ENCODE measurements at places on chromosomes 2 and 18.

DNA sequence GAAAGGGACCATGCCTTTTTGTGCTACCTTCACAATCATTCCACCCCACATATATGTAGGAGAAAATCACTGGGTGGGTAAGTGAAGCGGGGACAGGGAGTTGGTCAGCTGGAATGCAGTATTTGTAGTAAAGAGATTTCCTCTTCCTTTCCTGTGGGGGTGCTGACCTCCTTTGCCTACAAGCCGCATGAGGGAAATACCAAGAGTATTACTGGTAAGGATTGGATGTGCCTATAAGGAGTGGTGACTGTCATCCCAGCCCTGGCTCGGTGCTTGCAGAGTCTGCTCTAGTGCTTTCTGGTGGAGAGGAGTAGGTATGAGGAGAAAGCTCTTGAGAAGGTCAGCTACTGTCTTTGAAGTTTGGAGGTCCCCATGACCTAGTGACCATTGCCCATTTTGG lies 324.6 kb downstream of the HRH4 start:
- no peak for DNase-seq

DNA sequence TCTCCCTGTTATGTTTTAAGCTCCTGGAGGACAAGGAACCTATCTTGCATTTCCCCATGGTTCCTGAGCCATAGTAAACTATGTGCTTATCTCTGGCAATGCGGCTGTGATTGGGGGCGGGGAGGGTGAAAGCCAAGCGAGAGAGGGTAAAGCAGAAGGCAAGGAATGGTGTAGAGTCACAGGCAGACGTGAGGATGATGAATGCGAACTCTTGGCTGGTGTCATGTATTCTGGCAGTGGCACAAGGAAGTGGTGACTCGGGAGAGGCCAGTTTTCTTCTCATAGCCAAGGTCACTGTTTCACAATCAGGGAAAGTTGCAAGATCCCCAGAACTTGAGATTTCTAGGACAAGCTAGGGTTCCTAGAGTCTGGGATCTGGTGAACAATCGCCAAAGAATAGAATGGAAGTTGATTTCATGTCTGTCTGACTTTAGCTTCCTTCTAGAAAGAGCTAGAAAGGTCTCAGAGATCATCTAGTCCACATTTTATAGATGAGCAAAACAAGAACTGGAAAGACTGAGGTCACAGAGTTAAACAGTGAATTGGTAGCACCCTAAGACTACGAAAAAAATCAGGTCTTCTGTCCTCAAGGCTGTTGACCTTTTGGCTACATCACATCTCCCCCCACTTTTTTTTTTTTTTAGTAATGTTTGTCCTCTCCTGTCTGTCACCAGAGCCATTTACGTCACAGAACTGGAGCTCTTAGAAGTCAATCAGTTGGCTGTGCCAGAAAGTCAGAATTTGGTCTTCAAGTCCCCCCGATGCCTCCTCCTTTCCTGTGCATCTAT lies 137.0 kb downstream of the BCL11A start:
- DNase-seq: no peak

GRCh38 chr2:61135510-61135909 lies 26.5 kb upstream of the C2orf74 start:
- no peak for DNase-seq

DNA sequence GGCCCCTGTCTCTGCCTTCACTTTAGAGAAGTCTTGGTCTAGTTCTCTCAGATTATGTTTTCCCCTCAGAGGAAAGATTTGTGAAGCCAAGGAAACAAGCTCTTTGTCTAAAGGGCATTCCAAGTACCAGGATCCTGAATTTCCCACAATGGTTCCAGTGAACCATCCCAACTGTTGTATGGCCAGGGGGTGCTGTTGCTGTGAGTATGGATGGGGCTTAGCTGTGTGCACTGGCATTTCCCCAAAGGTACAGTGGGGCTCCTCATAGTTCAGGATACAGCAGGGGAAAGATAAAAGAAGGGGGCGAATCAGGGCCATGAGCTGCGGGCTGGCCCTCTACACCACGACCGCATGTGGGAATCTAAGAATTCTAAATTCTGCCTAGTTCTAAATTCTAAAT lies 1154.0 kb upstream of the FANCL start:
- no peak for DNase-seq

DNA sequence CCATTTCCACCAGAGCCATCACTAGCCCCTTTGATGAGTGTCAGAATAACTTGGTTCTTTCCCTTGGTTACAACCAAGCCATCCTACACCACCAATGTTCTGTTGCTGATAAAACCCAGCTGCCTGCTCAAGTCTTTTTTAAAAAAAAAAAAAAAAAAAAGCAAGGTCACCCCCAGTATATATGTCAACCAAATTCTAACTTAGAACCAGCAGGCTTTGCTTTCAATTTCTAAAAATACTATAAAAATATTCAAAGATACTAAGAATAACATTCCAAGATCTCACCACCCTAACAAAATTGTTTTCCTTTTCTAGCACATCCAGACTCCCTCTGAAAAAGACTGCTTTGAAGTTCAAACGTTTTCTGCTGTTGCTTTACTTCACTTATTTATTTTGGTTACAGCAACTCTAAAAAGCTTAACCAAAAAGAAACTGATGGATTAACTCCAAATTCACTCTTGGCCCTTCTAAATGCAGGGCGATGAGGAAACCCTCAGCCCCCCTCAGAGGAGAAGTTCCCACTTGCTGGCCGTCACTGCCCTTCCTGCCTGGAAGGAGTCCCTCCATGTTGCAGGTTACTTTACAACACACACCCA lies 10.9 kb downstream of the UXS1 start:
- no peak for DNase-seq

DNA sequence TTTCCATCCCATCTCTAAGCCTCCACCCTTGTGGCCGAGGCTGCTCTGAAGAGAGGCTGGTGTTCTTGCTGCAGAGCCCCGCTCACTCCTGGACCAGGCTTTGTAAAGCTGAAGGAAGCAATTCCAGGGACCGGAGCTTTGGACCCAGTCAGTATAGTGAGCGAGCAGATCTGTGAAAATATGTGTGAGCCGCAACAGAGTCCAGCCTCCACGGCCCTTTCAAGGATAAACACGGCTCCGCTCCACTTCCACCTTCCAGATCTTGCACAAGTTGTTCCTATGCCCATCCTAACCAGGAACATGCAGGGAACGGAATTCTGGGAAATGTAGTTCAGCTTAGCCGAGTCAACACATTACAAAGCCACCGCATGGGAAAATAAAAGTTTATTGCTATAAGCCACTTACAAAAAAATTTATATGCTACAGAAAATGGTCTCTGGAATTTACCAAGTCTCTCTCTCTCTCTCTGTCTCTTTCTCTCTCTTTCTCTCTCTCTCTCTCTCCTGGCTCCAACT lies 151.7 kb upstream of the ZNF521 start:
- DNase-seq: no peak

Measured in CD8-positive, alpha-beta memory T cell (primary cell).